ENCODE measurements at places on chromosomes 11 and 22.

GRCh38 chr22:50250555-50251476 lies at the start of gene HDAC10:
Gene HDAC10 (minus strand): TSS chr22:50251265. CDS start chr22:50251032, 233 bp downstream.
- DNase-seq, result peak; percentile 81

DNA sequence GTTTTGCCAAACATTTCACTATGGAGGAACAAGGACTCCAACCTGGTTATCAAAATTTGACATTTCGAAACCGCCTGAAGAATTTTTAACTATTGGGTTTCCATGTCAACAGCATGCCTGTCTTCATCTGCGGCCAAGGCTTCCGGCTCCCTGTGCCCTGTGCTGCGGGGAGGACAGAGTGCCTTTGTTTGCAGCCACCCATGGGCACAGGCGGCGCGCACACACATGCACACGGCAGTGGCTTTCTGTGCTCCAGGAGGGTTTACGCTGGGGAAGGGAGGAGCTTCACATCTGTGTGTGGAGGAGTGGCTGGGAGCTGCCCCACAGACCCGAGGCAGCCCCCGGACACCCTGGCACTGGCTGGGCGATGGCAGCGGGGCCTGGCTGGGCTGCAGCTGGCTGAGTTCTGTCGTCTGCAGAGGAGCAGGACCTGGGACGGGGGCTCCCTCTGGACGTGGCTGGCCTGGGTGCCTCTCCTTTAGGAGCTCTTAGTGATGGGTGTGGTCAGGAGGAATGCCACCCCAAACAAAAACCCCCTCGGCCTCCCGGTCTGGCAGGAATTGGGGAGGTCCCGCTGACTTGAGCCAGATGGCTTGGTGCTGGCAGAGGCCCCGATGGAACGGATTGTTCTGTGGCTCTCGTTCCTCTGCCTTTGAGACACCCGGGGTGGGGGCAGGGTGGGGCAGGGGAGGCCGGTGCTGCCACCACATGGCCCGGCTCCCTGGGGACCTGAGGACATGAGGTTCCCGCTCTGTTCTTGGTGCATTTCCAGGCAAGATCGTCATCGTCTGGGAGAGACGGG lies 1290.9 kb downstream of the BRD1 start:
- DNase-seq, result no peak

DNA sequence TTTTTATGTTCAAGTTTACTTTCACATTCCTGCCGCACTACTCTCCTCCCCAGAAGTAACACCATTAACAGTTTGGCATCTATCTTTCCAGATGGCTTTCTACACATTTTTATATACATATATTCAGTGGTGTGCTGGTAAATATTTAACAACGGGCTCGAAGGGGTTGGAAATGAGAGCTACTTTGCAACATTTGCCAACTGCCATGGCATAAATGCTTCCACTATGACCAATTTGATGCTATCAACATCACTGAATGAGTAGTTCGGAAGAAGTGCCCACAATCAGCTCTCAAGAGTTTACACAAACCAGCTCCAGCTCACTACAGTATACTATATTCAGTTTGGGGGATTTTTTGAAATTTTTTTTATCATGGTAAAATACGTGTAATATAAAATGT lies 55.2 kb downstream of the RELT start:
- no peak for DNase-seq

DNA sequence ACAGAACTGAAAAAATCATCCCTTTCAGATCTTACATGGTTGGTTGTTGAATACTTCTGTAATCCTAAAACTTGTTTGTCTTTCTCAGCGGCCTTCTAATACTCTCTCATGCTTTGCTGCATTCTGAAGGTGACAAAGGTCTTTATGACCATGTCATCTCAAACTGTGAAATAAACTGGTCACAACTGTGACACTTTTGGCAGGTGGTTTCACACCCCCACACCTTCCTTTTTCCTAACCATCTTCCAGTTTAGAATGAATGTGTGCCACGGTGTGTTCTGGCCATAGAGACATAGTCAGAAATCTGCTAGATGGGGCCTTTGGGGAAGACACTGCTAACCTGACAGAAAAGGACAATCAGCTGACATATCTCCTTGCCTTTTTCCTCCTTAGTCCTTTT lies 14.7 kb upstream of the RFPL3 start:
- DNase-seq, result no peak

DNA sequence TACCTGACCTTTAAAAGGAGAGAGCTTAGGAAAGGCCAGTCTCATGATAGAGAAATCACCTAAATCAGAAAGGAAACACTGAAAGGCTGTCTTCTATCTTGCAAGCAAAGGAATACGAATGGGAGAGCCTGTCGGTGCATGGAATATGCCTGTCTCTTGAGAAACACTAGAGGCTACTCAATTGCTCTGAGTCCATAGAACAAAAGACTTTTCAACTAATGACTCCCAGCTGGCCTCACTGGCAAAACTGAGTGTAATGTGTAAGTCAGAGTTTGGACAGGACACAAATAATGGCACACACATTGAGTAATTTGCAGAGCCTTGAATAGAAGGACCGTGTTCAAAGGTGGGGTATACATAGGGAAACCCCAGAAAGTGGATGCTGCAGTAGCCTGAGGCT lies 171.0 kb upstream of the ARHGAP20 start:
- DNase-seq, result no peak

DNA sequence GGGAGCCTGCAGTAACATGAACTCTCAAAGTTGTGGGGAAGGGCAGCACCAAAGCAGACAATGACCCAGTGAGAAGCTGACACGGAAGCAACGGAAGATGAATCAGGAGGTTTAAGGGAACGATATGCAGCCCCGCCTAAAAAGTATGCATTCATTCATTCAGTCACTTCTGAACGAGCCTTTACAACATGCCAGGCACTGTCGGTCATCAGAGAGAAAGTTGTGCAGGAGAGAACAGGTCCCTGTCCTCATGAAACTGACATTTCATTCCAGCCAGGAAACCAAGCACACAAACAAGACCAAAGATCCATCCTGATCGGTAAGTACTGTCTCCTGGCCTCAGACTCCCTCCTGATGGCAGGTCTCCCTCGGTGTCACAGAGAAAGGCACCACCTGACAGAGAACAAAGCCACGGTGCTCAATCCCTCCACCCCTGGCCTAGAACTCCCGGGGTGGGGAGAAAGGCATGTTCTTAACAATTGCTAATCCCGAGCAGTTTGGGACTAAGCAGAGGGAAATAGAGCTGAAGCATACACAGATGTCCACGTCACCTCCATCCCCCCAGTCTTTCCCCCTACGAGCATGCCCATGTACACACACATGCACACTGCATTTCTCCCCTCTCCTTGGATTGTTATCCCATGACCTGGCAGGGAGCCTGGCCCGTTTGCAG lies 49.3 kb downstream of the LRFN4 start:
- DNase-seq, result no peak

All from stimulated activated CD4-positive, alpha-beta T cell treated with anti-CD3 and anti-CD28 coated beads, TNF-alpha, amount 100 ng/mL, for 48 hours (primary cell).